ENCODE measurements at places on chromosomes 5 and 9.

- peak; percentile 55 for DNase-seq
Measured at GRCh38 chr9:89817151-89817950, 212.5 kb downstream of the GADD45G start.

DNA sequence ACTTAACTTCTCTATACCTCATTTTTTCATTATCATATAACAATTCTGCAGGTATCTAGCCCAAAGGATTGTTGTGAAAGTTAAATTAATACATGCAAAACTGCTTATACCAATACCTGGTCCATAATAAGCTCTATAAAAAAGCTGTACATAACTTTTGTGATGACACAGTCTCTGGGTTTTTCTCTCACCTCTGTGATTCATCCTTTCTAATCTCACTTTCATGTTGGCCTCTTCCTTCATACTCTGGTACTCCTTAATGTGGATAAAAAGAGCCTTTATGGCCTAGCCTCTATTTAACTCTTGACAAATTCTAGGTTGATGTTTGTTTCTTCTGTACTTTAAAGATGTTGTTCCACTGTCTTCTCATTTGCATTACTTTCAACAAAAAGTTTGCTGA lies 162.9 kb upstream of the ACOT12 start:
- DNase-seq = peak; percentile 8

GRCh38 chr9:61666310-61666709 lies 476.5 kb downstream of the SPATA31A7 start:
- no peak for DNase-seq

GRCh38 chr5:126363658-126364057 lies 59.6 kb upstream of the GRAMD2B start:
- DNase-seq = peak; percentile 64

- DNase-seq = peak; percentile 77
Measured at GRCh38 chr5:107431998-107432397, 238.7 kb downstream of the EFNA5 start.

DNA sequence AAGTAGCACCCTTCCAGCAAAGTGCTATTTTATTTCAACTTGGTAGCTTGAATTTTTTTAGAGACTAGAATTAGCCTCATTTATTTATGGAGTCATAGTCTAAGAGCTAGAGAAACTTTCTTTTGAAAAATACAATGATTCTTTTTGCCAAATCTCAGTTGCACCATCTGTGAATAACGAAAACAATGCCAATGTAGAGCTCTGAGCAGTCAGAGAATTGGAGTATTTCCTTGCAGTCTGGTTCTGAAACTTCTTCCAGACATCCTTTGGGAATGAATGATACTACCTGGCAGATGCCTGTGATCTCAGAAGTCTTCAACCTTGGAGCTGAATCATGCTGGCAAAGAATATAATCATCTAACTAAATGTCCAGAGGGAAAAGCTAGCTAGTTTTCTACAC lies 511.5 kb upstream of the CYLC2 start:
- no peak for DNase-seq

GRCh38 chr5:148268566-148268965 lies at the start of gene SPINK13:
Gene SPINK13, plus strand, starts transcription at chr5:148268794. Its CDS starts 1,279 bp downstream, at chr5:148270073.
- DNase-seq = peak; percentile 36

GRCh38 chr9:86575137-86575536 lies 220.9 kb upstream of the TUT7 start:
- DNase-seq = no peak

GRCh38 chr5:179817470-179817840 lies 3.2 kb upstream of the SQSTM1 start:
- no peak for DNase-seq

DNA sequence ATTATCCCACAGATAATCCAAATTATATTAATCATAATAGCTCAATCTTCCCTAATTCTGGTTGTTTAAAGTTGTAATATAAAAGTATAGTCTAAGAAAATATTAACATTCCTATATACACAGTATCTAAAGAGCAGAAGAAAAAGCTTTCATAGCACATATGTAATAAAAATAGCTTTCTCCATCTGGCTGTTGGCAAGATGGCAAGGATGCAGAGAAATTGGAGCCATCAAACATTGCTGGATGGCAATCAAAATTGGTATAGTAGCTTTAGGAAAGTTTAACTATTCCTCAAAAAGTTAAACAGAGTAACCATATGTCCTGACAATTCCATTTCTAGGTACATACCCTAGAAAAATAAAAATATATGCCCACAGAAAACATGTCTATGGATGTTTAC lies 66.8 kb downstream of the TBCA start:
- DNase-seq = no peak

DNA sequence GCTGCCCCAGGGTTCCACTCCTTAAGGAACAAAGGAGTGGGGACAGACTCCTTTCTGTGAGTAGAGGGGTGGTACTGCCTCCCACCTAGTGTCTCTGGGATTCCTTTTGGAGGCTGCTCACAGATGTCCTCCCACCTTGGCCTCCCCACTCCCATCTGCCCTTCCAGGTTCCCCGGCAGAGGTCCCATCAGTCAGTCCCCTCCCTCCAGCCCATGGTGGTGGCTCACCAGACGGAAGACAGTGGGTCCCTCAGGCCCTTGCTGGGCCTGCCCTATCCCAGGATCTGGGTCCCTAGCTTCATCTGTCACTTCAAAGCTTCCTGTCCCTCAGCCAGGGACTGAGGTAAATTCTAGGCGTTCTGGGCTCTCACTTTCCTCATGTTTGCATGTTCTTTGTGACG lies 35.6 kb upstream of the NEK6 start:
- no peak for DNase-seq

DNA sequence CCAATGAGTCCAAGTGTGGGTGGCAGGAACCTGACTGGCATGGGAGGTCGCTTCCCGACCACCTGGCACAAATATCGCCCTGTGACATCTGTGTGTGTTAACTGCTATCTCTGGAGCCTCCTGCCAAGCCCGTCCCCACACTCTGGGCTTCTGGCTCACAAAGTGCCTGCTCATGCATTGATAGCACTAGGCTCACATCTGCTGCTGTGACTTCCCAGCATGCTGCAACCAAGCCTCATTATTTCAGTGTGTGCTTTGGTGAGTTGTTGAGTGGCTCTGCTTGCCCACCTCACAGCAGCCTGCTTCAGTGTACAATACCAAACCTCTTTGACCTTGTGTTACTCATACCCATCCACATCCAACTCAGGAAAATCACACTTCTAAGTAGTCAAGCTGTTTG lies 139.8 kb downstream of the APBA1 start:
- no peak for DNase-seq

DNA sequence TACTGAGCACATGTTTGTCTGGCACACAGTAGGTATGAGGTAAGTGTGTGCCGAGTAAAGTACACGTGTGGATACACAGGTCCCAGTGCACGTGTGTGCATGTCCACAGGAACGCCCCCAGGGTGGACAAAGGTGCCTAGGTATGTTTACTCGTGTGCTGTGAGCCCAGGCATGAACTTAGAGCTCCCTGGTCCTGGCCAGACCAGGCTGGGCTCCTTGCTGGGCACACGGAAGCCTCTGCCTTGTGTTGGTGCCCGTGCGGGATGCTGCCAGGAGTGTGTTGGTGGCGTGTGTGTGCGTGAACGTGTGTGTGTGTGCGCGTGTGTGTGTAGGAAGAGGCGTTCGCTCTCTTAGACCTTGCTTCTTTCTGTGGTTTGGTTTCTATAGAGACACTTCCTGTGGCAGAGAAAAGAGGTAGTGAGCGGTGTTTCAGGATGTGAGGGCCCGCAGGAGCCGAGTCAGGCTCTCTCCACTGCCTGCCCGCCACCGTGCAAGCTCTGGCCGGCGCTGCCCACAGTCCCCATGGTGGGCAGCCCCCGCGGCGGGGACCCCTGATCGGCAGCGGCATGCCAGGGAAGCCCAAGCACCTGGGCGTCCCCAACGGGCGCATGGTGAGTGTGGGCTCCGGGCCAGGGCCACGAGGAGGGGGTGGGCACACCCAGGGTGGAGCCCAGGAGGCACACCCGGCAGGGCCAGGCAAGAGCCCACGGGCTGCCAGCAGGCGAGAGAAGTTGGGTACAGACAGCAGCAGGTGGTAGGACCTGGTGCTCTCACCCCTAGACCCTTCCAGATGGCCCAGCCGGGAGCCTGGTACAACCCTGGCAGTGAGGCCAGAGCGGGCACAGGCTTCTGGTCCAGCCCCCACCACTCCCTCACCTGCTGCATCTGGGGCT lies at the start of gene RGS14:
Gene RGS14, plus strand, starts transcription at position 466 of the 893 bp plus-strand sequence. Its CDS starts 101 bp downstream, at position 567.
- DNase-seq = peak; percentile 56

DNA sequence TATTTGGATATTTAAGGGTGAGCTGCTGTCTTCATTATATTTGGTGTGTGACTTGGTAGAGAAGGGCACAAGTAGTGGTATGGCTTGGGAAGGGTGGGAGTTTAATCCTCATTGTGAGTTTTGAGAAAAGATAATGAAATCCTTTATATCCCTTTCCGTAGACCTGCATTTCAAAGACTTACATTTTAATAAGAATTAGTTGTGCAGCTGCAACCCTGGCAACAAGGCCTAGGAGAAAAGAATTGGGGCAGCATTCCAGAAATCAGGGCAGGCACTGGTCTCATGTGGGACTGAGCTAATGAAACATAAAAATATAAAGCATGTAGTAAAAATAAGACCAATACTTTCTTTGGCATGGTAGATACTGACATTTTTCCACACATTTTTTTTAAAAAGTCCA lies 60.5 kb downstream of the CDC42SE2 start:
- no peak for DNase-seq

DNA sequence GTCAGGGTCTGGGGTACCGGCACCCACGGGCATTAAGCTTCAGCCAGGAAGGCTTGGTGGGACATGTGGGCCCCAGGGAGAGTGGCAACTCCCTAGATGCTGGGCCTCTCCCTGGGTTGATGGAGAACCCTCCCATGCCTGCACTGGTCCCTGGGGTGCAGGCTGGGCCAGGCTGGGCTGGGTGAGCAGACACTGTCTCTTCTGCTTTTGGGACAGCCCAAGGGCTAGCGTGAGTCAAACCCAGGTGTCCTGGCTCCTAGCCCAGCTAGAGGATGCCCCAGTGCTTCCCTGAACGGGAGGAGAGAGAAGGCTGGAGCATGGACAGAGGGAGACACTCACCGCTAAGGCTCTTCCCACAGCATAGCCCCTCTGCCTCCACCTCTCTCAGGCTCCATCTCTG lies 5.7 kb upstream of the AQP7 start:
- no peak for DNase-seq

DNA sequence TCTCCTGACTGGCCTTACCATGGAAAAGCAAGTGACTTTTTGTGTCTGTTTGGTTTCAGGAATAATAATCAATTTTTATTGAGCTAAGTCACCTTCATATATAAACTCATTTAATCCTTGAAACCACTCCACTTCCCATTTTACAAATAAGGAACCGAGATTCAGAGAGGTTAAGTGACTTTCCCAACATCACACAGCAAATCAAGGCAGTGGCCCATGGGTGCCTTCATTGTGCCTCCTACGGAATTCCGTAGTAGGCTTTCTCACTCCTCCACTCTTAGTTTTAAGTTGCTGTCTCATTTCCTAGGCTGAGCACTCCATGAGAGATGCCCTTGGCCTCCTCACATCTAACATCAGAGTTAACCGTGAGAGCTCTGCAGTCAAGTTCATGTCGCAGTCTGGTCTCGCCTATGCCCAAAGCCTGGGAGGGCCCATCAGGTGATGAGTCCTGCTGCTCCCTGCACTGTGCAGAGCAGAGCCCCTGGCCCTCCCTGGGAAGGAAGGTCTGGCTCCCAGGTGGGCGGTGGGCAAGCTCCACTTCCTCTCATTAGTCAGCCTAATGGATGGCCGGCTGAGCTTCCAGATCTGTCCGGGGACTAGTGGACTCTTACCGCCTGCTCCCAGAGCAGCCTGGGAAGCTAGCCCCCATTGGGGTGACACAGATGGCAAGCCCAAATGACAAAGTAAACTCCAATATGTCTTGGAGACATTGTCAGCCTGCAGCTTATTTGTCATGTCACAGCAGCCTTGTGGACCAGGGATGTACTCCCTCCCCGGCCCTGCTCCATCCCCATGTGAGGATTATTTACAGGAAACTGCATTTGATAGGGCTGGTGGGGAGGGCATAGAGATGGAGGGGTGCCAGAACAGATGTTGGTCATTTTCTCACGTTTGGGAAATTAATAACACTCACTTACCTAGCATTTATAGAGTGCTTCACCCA lies 123.4 kb downstream of the MVB12B start:
- DNase-seq = no peak

GRCh38 chr9:88530051-88530450 lies 4.9 kb upstream of the NXNL2 start:
- DNase-seq = peak; percentile 57

GRCh38 chr5:60852940-60853339 lies 8.9 kb upstream of the ELOVL7 start:
- DNase-seq = no peak

- peak; percentile 73 for DNase-seq
Measured at GRCh38 chr5:41736641-41737040, 133.6 kb downstream of the OXCT1 start.

GRCh38 chr5:170113522-170113900 lies 7.8 kb downstream of the FOXI1 start:
- DNase-seq = no peak

GRCh38 chr9:126125992-126126409 lies 200.6 kb upstream of the MVB12B start:
- no peak for DNase-seq

DNA sequence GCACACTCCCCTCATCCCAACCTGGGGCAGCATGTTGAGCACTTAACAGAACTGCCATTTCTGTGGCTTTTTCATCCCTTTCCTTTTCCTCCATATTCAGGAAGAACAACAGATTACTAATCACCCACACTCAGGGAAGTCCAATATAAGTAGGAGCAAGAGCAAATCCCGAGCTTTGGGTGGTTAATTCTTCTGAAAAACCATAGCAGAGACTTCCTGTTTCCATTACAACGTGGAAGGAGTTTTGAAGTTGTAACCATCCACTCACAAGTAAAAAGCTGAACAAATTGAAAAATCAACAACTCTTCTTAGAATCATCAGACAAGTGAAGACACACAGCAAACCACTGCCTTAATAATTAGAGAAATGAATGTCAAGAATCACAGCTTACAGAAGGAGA lies 8.2 kb downstream of the CTSL start:
- DNase-seq = no peak

- DNase-seq = peak; percentile 9
Measured at GRCh38 chr5:73120222-73121118, at the start of gene TMEM171. Gene TMEM171, plus strand, starts transcription at chr5:73120575. Its CDS starts 2,799 bp downstream, at chr5:73123374.

GRCh38 chr5:153775923-153776322 lies 262.8 kb downstream of the FAM114A2 start:
- no peak for DNase-seq

- DNase-seq = peak; percentile 83
Measured at GRCh38 chr9:77876091-77876490, 155.5 kb downstream of the GNAQ start.
